ENCODE measurements at places on chromosomes 4 and X.
A peak's percentile ranks its signal among the peaks of the same experiment; 100 is the strongest.

- no peak for DNase-seq
Observed at GRCh38 chrX:153878345-153878744, 7.6 kb downstream of the L1CAM start.

GRCh38 chr4:40948014-40948413 lies 198.3 kb downstream of the NSUN7 start:
- DNase-seq, result no peak

- DNase-seq, result peak; percentile 48
Observed at GRCh38 chrX:140712413-140713173, 3.0 kb downstream of the LINC00632 start.

GRCh38 chrX:125998432-125998831 lies 167.7 kb downstream of the DCAF12L2 start:
- no peak for DNase-seq

DNA sequence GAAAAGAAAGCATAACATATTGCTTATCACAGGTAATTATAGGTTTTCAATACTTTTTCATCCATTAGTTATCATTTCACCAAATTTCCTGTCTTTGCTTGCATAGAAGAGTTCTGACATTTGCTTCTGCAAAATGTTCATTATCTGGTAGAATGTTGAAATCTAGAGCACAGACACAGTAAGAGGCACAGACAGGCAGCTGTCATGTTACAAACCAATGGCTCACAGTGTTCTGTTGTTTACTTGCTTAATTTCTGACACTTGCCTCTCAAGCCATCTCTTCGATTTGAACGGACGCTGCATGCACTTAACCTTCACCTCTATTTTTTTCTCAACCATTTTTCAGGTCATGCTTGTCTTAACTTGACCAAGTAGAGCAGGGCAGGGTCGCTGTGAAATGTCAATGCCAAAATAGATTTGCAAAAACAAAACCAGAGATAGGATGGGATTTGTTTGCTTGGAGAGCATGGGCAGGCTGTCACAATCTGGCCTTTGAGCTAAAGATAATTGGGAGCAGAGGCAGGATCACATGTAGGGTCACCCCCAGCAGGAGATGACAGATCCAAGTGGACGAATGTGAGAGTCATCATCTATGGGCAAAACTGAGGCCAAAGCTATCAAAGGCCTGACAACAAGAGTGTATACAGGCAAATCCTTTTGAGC lies 292.3 kb downstream of the SMARCA1 start:
- DNase-seq, result no peak

- peak; percentile 32 for DNase-seq
Observed at GRCh38 chrX:56978172-56978571, 17.2 kb downstream of the SPIN3 start.

DNA sequence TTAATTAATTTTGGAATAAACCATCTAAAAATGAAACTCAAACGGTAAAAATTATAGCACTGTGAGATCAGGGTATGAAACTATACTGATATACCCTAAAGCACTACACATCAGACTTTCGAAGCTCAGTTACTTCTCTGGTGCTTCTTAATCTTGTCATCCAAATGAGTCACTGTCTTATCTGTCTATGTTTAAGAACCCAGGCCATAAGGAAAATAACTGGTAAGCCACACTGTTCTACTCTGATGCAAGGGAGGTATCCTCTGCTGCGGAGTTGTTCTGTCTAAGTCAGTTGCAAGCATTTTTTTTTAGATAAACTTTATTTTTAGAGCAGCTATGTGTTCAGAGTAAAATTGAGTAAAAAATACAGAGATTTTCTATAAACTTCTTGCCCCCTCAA lies 830.8 kb upstream of the POU3F4 start:
- no peak for DNase-seq

DNA sequence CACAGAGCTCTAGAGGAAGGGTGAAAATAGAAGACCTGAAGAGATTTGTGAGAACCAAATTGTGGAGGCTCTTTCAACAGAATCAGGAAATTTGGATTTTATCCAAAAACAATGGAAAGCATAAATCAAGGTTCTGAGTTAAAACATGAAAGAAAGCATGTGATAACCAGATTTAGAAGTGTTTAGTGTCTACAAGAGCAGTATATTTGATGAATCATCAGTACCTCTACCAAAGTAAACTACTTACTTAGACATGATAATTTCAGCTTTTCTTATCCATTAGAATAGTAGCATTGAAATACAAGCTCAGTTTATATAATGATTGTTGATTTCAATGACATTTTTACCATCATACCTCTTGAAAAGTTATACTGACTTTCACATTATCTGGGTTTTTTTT lies 25.9 kb upstream of the INTU start:
- DNase-seq, result no peak

GRCh38 chr4:146916479-146917076 lies 29.1 kb downstream of the TTC29 start:
- peak; percentile 18 for DNase-seq

- peak; percentile 12 for DNase-seq
Observed at GRCh38 chr4:101284546-101284945, 62.8 kb downstream of the PPP3CA start.

GRCh38 chr4:61411241-61411640 lies 211.1 kb downstream of the ADGRL3 start:
- no peak for DNase-seq

DNA sequence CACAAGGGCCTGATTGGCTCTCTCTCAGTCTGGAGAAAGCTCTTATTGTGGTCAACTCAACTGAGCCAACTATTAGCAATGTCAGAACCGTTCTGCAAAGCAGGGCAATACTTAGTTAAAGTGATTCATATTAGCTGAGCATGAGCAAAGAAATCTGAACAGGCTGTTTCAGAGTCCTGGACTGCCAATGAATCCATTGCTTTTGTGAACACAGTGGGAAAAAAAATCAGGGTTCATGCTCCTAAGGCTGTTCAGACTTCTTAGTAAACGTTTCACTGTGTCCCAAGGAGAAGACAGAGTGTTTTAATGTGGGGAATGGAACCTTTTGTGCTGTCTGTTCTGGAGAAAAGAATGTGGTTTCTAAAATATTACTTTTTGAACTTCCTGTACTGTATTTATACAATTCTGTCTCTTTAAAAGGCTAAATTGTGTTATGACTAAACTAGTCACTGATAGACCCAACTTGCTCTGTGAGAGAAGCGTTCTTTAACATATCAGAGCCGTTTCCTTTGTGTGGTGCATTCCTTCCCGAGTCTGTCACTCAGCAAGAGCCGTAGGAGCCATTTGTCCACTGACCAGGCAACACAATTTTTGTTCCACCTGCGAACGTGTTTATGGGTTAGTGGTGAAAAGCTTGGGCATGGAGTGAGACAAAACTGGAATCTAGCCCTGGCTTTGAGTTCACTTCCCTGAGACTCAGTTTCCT lies 366.1 kb downstream of the FBXO8 start:
- peak; percentile 29 for DNase-seq

- DNase-seq, result peak; percentile 6
Observed at GRCh38 chrX:115147220-115147619, 42.0 kb upstream of the RBMXL3 start.

DNA sequence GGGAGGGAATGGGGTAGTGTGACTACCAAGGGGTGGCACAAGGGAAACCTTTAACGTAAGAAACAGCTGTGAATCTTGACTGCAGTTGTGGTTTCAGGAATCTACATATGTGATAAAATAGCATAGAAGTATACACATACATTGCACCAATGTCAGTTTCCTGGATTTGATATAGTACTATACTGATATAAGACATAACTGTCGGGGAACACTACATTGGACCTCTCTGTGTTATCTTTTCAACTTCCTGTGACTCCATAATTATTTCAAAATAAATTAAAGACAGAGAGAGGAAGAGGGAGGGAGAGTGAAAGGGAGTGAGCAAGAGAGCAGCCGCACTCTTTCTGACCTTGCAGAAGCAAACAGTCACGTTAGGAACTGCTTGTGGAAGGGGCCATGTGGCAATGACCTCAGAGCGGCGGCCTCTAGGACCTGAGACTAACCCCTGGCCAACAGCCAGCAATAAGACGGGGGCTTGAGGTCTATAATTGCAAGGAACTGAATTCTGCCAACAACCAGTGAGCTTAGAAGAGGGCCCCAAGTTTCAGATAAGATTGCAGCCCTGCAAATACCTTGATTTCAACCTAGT lies 47.4 kb downstream of the NALF2 start:
- no peak for DNase-seq

DNA sequence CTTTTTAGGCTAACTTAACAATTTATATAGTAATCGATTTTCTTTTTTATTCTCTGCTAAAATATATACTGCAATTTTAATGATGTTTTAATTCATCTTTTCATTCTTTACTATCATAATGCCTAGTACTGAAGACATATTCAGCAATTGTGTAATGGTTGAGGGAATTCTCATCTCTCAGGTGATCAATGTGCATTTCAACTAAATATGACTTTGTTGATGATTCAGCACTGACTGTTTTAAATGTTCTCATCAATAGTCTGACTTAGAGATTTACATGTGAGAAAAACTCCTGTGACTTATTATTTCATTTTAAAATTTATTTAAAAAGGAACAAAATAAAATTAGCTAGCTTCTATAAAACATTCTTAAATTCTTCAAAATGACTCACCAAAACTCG lies 1450.3 kb downstream of the STIM2 start:
- no peak for DNase-seq

DNA sequence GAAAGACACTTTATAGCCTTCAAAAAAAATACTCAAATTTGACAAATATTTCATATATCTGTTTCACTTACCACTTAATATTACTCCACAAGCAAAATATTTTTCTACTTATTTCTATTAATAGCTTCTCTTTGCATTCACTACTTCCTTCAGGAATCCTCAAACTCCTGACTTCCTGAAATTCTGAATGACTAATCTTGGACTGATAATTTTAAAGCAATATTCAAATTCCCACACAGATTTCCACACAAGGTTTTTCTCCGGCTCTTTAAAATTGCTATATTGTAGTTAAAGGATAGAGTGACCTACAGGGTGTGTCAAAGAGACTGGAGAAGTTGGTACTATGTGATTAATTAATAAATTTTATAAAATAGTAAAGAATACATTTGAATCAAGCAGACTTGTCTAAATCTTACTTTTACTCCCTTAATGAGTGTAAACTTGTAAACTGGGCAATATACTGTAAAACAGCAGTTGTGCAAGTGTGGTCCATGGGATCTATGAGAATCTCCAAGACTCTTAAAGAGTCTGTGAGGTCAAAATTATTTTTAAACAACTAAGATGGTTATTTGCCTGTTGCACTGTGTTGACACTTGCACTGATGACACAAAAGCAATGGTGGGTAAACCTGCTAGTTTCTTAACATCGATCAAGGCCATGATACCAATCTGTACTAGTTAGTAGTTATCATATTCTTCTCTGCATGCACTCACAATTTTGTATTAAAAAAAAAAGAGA lies 44.5 kb downstream of the ANKRD17 start:
- DNase-seq, result peak; percentile 8

DNA sequence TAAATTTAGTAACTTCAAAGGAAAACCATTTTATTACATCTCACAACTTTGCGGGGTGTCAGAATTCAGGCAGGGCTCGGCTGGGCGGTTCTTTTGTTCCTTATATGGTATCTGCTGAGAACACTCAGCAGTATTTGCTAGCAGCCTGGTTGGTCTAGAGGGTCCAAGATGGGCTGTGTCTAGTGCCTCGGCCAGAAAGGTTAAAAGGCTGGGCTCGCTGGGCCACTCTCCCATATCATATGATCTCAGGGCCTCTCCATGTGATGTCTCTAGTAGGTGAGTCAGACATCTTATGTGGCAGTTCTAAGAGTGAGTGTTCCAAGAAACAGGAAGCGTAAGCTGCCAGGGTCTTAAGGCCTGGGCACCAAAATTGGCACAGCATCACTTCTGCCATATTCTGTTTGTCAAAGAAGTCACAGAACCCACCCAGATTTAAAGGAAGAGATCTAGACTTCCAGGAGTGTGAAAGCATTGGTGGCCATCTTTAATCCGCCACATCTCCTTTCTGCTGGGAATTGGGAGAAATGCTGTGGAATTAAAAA lies 100.9 kb upstream of the ATP6AP2 start:
- no peak for DNase-seq

GRCh38 chr4:179595671-179596410 lies 2153.6 kb upstream of the AGA start:
- no peak for DNase-seq

DNA sequence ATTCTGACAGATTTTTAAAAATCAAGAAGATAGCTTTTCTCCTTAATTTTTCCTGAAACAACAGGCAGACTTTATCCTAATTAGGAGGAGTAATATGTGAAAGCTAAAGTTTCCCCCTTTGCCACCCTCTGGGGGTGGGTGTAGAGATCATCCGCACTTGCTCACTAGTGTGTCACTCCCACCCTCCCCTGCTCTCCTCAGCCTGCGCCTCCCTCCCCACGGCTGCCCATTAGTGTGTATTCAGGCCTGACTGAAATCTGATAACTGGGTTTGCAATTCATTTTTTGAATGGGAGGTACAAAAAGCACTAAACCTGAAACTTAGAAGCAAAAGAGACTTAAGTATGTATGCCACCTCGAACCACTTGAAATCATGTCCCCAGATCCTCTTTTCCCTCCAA lies 110.4 kb upstream of the TRIM2 start:
- no peak for DNase-seq

DNA sequence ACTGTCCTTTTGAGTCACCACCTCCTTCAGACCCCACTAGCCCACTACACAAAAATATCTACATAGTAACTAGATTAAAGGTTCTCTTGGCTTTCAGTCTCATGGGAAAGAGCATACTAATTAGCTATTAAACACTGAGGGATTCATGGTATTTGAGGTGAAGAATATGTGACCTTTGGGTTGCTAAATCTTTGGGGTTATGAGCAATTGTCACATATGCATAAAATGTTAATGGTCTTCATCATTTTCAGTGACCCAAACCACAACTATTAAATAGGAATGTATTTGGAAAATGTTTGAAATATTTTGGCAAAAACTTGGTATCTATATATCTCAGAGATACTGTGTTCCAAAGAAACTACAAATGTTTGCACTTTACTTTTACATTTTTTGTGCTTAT lies 365.1 kb downstream of the MAGEB5 start:
- DNase-seq, result no peak

- no peak for DNase-seq
Observed at GRCh38 chr4:121213940-121214339, 49.8 kb upstream of the TNIP3 start.

DNA sequence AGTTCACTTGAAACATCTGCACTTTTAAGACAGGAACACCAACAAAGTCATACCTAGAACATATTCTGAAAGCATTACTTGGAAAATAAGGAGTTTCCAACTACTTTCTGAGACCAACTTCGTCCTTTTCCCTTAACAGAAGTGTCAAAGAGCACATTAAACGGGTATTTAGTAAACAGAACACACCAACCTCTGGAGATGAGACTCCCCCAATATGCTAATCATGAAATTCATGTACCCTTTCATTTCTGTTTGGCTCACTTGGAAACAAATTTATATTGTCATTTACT lies 69.2 kb downstream of the NOCT start:
- DNase-seq, result no peak

- DNase-seq, result no peak
Observed at GRCh38 chr4:145723336-145723735, 43.4 kb downstream of the C4orf51 start.

GRCh38 chr4:189823591-189823990 lies 117.1 kb upstream of the FRG1 start:
- DNase-seq, result no peak

- DNase-seq, result peak; percentile 2
Observed at GRCh38 chrX:121389976-121390714, 342.7 kb downstream of the GLUD2 start.

GRCh38 chr4:151540728-151541388 lies 131.9 kb downstream of the FHIP1A start:
- DNase-seq, result peak; percentile 35
